ENCODE measurements at places on chromosomes 1 and 21. TPM values are rescaled to one million over a fixed set of nuclear protein-coding genes. Genes with fewer than 3 reads are reported as not detected.

GRCh38 chr1:53366901-53367502 lies 39.1 kb upstream of the LRP8 start:
- no peak for DNase-seq

Gene VCAM1
- 0.05 TPM for total RNA-seq

GRCh38 chr1:42461196-42461595 lies 1.9 kb upstream of the CCDC30 start:
- DNase-seq = no peak

Gene HMCN1
- 0.55 TPM for total RNA-seq

Data from A172 (cell line).